ENCODE measurements at places on chromosomes 2 and 18.

- no peak for DNase-seq
Measured at GRCh38 chr18:61731693-61732376, 161.0 kb downstream of the RNF152 start.

GRCh38 chr2:74890711-74891110 lies 56.8 kb downstream of the HK2 start:
- DNase-seq: no peak

DNA sequence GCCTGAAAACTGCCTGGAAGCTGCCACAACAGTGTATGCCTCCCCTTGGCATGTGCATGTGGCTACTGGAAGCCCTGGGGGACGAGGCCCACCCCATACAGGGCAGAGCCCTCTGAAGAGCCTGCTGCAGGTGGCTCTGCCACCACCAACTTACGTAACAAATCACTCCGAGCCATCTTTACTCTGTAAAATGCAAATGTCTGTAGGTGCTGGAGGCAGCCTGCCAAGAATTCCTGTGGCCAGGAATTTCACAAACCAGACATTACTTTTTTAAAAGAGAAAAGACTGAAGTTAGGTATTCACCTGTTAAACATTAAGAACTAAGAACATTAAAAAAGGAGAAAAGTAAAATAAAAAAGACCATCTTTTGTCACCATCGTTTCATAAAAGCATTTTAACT lies 106.3 kb downstream of the GPR39 start:
- DNase-seq: no peak

DNA sequence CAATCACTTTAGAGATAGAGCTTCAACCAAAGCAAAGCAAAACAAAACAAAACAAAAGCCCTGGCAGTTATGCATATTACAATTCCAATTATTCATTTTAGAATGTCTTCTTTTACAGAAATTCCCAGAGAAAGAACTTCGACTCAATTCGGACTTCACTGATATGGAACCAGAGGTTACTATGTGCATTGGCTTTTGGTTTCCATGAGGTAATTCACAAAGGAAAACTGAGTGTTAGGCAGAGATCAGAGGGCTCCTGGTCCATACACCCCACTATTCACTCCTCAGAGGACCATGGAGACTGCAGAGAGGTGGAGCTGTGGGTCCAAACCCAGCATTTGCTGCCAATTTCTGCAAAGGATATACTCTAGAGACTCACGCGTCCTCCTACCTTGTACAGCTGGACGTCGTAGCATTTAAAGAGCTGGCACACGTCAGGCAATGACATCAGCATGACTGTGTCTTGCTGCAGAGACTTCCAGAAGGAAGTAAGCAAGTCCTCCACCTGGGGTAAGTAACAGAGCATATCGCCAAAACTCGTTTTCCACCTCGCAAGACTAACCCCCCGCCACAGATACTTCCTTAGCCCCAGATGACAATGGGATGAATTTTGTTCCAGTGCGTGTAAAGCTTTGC lies 31.3 kb upstream of the CREG2 start:
- no peak for DNase-seq

DNA sequence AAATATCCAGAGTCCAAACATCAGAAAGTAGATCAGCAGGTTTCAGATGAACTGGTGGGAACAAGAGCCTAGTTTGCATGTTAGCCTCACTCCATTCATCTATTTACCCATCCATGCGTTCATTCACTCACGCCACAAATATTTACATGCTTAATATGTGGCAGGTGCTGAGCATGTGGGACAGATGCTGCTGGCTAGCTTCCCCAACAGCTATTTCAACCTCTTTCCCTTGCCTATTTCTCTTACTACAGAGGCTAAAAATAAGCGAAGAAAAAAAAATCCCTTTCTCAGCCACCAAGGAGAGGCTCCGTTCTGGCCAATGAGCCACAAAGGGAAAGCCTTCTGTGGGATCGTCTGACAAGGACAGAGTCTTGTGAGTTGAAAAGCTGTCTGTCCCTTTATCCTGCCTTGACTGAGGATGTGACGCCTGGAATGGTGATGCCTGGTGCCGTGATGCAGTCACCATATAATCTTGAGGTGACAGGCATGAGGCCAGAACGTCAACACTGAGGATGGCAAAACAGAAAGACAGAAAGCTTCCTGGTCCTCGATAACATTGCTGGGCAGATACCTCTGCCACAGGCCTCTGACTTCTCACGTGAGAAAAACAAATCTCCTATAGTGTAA lies 78.2 kb downstream of the KCTD1 start:
- DNase-seq: no peak

DNA sequence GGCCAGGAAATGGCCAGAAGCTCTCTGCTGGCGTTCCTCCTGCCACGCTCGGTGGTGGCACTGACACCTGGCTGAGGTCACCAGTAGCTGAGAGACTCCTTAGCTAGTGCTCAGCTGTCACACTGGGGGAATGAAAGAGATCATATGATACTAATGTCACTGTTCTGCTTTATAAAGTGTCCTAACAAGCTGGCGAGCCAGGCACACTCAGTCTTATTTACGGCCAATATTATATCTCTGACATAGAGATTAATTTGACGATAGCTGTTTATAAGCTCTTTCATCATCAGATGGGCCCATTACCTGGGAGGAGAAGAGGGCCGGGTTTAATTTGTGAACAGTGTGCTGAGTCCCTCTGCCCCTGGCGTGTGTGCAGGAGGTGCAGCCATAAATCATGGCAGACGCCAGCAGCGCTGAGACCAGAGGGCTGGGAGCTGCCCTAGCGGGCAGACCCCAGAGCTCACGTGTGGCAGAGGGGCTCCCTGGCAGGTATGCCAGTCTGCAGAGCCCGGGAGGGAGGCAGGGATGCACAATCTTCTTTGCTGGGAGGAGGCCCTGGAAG lies 246.5 kb downstream of the HAUS1 start:
- no peak for DNase-seq

All from HL-60 (cell line).